ENCODE measurements at places on chromosomes 3 and 15.

DNA sequence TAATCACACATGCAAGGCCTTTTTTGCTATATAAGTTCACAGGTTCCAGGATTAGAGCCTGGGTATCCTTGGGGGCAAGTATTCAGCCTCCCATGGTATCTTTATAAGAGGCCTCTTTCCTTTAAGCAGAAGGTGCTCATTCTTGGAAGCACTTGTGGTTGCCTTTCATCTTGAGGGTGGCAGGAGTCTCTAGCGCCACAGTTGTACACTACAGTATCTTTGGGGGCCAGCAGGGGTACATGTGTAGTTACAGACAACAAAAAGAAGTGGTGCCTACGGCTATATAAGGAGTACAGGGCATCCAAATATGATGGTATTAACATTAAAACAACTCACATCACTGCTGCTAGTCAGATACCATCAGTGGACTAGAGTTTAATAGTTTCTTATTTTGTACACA is 62.1 kb downstream of the CCR1 start:
- no peak for DNase-seq

DNA sequence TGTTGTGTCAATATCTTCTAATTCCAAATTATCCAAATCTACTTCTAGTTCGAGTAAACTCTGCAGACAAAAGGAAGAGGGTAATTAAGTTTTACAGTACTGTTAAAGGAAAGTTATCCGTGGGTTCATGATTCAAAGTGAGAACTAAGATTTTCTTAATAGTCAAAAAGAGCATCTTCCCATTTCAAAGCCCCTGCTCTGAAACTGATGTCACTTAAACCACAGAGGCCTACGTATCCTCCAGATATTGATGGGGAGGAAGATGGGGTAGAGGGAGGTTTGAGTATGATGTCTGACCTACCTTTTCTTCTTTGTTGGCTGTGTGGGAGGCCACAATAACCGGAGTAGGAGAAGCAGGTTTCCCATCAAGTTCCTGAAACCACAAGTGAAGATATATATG is 14.1 kb downstream of the MRPS22 start:
- peak; percentile 49 for DNase-seq

DNA sequence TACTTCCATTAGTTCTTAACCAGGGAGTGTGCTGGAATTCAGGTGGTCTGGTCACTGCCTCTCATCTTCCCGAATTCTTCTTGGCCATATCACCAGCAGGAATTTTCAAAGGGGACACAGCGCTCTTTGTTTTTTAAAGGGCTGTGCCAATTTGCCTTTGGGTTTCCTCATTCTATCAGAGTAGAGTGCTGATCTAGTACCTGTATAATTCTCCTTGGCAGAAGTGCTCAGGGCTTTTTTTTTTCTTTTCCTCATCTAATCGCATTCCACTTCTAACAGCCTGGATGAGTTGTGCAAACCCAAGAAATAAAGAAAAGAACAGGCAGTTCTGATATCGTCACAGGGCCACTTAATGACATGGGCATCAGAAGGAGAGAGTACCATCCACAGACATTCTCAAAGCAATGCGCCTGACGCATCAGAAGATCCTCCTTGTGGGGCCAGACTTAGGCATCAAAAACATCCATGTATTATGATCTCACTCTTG is 121.0 kb downstream of the ASB7 start:
- no peak for DNase-seq

- DNase-seq = no peak
Observed at GRCh38 chr3:121542924-121543323, 2.9 kb downstream of the POLQ start.

DNA sequence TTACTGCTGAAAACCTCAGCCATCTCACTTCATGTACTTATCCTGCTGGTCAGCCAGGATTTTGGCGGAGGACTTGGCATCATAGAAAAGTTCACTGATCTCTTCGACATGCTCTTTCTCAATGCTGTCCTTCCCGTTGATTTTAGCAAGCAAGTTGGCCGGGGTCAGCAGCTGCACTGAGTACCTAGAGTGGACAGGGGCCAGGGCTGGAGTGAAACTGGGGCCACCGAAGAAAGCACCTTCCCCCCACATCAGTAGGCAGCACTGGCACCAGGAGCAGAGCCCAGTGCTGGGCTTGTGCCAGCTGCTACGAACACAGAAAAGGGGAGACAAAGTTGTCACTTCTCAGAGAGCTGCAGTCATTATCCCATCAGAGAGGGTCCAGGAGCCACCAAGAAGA is 29.0 kb downstream of the SEC61A1 start:
- DNase-seq = no peak

- DNase-seq = no peak
Observed at GRCh38 chr3:64187065-64187959, 38.0 kb downstream of the PRICKLE2 start.

GRCh38 chr3:115903843-115904242 is 280.5 kb downstream of the GAP43 start:
- DNase-seq = no peak

GRCh38 chr3:66904831-66905493 is 93.1 kb upstream of the KBTBD8 start:
- no peak for DNase-seq

GRCh38 chr3:40307176-40307575 is 2.3 kb upstream of the EIF1B start:
- DNase-seq = no peak

GRCh38 chr3:27503526-27503925 is 19.3 kb upstream of the SLC4A7 start:
- DNase-seq = no peak

DNA sequence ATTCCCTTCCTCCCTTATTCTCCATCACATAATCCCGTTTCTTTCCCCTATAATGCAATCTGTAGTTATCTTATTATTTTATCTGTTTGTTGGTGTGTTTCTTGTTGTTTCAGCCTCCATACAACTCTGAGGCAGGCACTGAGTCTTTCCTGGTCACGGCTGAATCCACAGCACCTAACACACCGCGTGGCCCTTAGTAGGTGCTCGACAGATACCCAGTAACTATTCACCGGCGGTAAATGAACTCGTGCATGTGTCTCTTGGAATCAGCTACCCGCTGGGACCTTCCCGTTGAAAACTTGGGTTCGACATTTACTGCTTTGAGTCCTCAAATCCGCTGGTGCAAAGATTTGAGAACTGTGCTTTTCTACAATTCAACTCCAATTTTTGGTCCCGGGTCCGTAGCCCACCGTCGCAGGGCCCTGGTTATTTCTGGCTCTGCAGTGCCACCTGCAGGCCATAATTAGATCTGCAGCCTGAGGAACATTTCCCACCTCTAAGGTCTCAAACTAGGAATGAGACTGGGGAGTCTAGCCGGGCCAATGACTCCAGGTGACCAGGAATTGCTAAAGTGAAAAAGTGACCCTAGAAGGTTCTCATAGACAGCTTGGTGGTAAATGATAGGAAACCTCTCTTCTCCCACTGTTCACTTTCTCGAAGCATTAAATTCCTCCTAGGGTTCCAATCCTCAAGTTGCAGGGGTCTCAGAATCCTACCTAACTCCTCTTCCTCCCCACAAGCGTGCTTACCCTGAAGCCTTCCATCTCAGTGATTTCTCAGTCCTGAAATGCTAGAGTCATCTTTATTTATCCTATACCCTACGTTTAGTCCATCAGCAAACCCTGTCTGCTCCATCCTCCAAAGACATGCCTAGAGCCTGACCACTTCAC is 40.0 kb upstream of the TRH start:
- peak; percentile 60 for DNase-seq

GRCh38 chr3:112519424-112520001 is 20.2 kb upstream of the BTLA start:
- peak; percentile 55 for DNase-seq

DNA sequence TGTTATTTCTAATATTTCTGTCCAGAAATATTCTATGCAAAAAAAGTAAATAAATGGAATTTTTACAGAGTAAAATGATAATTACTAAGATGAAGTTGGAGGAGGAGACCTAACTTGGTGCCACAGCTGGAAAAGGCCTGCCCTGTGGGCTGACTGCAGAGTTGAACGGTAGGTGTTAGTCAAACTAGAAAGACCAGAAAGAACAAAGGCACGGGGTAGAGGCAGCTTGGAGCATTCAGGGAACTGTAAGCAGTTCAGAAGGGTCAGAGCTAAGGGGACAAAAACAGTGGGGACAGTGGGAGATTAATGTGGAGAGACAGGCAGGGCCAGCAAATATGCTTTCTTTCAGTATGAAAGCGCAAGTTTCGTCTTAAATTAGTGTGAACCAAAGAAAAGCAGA is 39.3 kb upstream of the PTPRG start:
- DNase-seq = no peak

GRCh38 chr15:39833515-39833981 is 50.9 kb upstream of the FSIP1 start:
- no peak for DNase-seq

- no peak for DNase-seq
Observed at GRCh38 chr15:81813215-81813614, 232.6 kb downstream of the MEX3B start.

- no peak for DNase-seq
Observed at GRCh38 chr3:64983583-64984359, 296.0 kb upstream of the ADAMTS9 start.

DNA sequence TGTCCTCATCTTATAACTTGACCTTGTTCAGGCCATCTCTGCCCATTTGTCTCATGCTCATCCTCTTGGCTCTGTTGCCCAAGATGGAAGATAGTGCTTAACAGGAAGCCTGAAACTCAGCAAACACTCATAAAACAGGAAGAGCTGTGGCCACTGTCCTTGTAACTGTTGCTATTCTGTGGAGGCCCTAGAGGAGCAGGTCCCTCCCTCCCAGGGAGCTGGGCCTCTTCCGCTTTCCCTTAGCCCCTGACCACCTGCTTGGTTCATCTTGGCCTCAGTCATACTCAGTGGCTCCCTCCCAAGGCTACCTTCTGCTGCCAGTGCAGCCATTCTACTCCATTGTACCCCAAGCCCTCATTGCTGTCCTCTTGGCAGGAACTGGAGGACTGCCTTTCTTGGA is 3.5 kb downstream of the MAPKAPK3 start:
- no peak for DNase-seq

GRCh38 chr15:80730926-80731325 is 35.8 kb downstream of the ABHD17C start:
- DNase-seq = no peak

- DNase-seq = no peak
Observed at GRCh38 chr3:117011687-117012250, 302.2 kb downstream of the TUSC7 start.

GRCh38 chr3:52831500-52832301 is 1.2 kb upstream of the ITIH4 start:
- no peak for DNase-seq

DNA sequence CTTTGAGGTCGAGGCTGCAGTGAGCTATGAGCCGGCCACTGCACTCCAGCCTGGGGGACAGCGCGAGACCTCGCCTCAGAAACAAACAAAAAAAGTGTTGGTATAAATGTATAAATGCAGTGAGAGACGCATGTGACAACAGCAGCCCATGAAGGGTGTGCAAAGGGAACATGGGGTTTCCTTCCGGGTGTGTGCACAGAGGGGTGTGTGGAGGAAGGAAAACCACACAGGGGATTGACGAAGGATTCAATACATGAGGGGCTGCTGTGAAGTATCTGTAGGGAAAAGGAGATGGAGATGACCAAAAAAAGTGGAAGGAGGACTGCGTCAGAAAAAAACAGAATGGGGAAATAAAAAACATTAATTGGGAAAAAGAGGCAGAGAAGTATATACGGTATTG is 1.1 kb downstream of the MTFMT start:
- no peak for DNase-seq

- DNase-seq = no peak
Observed at GRCh38 chr3:169573148-169573547, 90.4 kb downstream of the MECOM start.

DNA sequence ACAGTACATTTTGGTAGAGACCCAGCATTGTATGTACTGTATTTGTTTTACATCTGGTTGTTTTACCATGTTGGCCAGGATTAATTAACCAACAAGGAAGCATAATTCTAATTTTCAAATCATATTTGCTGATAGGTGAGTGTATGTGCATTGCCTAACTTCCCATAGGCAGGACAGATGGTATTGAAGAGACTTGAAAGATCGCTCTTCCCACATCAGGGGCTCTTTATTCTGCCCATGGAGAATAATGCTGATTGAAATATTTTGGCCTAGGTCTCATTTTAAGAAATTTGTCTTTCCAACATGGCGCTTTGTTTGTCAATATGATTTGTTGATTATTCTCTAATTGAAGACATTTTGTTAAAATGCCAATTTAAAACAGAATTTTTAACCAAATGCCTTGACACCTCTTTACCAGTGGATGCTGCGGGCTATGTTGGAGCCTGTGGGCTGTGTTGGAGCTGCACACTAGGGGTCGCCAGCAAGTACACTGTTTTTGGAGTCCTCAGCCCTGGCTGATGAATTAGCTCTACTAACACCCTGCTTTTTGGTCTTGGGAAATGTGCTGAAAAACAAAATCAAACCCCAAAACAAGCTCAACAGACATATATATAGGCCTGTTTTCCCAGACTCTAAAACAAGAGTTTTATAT is 5.3 kb downstream of the P2RY12 start:
- DNase-seq = no peak

DNA sequence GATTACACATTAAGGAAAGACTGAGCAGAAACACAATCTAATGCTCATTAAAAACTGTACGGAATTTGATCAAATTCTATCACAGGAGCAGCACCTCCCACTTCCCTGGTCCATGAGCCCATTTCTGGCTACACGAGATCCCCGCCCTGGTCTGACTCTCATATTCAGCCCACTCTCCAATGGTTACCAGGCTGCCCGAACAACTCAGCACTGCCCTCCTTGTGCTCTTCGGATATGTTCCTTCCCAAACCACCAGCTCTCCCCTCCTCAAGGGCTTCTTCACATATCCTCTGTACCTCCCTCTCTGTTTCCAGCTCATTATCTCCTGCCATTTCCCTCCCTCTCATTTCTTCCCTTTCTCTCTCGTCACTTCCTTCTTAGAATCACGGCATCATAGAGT is 180.5 kb downstream of the RSL24D1 start:
- no peak for DNase-seq

DNA sequence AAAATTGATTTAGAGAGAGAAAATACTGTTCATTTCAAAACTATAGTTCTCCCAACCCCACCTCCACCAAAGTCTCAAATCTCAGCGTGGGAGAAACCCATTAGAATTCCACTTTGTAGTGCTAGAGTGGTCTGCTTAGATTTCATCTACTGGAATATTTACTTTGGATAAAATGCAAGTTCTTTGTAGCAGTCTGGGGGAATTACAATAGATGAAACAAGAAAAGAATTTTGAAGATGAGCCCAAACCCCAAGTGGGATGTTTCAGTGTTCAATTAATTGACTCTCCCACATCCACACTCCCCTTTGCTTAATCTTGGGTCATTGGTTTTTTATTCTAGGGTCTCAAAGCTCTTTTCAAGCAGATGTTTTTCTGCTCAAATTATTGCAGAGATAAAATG is 97.8 kb downstream of the RPL22L1 start:
- DNase-seq = no peak

DNA sequence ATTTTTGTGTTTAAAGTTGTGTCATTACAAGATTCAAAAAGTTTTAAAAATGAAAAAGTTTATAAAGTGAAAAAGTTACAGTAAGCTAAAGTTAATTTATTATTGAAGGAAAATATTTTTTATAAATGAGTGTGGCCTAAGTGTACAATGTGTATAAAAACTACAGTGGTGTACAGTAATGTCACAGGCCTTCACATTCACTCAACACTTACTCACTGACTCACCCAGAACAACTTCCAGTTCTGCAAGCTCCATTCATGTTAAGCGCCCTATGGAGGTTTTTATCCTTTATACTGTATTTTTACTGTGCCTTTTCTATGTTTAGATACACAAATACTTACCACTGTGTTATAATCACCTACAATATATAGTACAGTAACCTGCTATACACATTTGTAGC is 76.3 kb downstream of the DTWD1 start:
- no peak for DNase-seq

GRCh38 chr15:90929246-90930019 is 2.9 kb downstream of the HDDC3 start:
- no peak for DNase-seq
